ENCODE measurements at places on chromosomes 16 and 17.

GRCh38 chr17:51045621-51046020 is 75.0 kb downstream of the SPAG9 start:
- DNase-seq = no peak

GRCh38 chr17:43169561-43170139 is 1.4 kb upstream of the NBR1 start:
- no peak for DNase-seq

- no peak for DNase-seq
Observed at GRCh38 chr17:79625706-79626105, 14.9 kb upstream of the RBFOX3 start.

DNA sequence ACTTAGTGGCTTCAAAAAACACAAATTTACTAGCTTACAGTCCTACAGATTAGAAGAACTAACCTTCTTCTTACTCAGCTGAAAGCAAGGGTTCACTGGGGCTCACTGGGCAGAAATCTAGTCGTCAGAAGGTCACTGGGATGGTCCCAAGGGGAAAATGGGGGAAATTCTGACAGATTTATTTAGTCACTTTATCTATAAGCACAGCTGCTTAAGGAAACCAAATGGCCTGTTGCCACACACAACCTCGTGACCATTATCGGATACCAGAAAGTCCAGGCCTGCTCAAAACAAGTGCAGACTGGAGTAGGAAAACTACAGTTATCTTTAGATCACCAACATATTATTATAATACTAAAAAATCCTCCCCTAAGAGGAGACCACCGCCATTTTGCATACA is 374.6 kb upstream of the ASIC2 start:
- no peak for DNase-seq

DNA sequence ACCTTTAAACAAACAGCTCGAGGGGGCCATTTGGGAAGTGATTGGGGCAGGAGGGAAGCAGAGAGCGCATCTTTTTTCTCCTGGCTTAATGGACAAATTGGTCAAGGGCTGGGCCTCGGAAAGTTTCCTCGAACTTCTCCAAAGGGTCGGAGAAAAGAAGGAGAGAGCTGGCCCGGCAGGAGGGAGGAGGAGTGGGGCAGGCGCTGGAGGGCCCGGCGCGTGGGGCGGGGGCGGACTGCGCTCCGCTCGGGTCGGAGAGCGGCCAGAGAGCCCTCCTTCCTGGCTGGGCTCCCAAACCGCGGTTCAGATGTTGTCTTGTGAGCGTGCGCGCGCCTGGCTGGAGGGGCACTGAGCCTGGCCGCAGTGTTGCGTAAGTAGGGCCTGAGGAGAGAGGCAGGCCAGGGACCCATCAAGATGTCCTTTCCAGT is 1.2 kb downstream of the MMP2 start:
- DNase-seq = no peak
